ENCODE measurements at places on chromosomes 2 and 18.

GRCh38 chr18:11320986-11321385 lies 171.6 kb upstream of the PIEZO2 start:
- DNase-seq, result no peak

GRCh38 chr2:76274160-76274559 lies 563.4 kb upstream of the GCFC2 start:
- no peak for DNase-seq

- no peak for DNase-seq
Observed at GRCh38 chr2:84963692-84964405, 7.1 kb upstream of the KCMF1 start.

DNA sequence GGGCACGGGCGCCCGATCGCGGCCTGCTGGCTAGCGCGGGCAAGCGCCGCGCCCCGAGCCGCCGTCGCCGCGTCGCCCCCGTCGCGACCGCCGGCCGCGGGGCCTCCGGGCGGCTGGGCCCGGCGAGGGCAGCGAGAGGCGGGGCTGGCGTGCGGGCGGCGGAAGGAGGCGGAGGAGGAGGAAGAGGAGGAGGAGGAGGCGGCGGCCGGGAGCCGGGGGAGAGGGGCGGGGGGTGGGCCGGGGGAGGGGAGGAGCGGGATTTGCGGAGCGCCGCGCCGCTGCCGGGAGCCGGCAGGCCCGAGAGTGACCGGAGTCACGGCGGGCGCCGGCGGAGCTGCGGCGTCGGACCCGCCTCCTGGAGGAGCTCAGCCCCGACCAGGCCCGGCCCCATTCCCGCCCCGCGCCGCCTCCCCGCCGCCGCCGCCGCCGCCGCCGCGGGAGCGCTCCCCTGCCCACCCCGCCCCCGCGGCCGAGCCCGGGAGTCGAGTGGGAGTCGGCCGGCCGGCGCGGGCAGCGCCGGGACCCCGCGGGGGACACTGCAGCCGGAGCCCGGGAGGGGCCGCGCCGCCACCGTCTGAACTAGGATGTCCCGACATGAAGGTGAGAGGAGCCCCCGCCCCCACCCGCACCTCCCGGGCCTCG lies at the start of gene KCMF1:
Gene KCMF1, plus strand, starts transcription at position 294 of the 642 bp plus-strand sequence. Its CDS starts 291 bp downstream, at position 585.
- peak; percentile 64 for DNase-seq

GRCh38 chr2:97806738-97807618 lies 93.6 kb downstream of the ZAP70 start:
- DNase-seq, result peak; percentile 66

- DNase-seq, result no peak
Observed at GRCh38 chr2:68436270-68436669, 30.8 kb downstream of the FBXO48 start.

- DNase-seq, result no peak
Observed at GRCh38 chr2:133690780-133691179, 122.5 kb upstream of the NCKAP5 start.

- no peak for DNase-seq
Observed at GRCh38 chr18:76144844-76145243, 350.2 kb downstream of the ZNF516 start.

- DNase-seq, result no peak
Observed at GRCh38 chr2:1586923-1587840, 157.1 kb downstream of the PXDN start.

DNA sequence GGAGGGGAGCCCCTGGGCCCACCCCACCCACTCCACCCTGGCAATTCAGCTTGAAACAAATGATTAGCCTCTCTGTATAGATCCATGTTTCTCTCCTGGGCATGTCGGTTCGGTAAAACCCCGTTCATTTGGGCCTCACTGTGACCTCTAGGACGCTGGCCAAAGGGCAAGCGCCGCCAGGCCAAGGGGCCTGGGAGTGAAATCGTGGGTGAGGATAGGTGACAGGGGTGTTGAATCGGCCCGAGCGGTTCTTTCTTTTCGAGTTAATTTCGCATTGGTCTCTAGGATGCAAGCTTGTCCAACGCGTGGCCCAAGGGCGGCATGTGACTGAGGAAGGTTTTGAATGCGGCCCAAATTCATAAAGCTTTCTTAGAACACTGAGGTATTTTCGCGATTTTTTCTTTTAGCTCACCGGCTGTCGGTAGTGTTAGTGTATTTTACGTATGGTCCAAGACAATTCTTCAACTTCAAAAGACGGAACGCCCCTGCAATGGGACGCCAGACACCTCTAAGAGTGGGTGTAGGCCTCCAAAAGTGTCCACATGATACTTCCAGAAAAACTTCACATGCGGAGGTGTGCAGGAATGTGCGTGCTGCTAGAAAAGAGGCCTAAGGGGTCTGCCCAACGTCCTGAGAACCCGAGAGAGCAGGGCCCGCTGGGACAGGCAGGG lies 9.8 kb upstream of the ARID5A start:
- DNase-seq, result no peak

DNA sequence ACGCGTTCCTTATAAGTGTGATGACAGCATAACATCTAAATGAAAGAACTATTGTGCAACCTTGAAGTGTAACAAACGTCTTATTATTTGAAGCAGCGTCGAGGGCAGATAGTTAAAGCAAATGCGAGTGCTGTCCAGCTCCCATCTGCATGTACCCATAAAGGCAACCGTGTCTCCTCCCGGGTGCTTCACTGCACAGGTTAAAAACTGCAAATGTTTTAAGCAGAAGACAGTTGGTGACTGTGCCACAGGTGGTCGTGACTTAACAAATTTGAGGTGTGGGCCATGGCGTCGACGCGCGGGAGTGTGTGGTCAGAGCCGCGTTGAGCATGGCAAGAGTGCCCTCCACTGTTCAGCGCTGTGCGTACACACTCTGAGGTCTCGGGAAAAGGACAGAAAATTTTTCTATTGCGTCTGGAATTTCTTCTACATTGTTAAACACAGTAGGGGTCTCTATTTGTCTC lies 6.4 kb downstream of the SALL3 start:
- no peak for DNase-seq

- no peak for DNase-seq
Observed at GRCh38 chr2:36615222-36615621, 17.3 kb upstream of the FEZ2 start.

- no peak for DNase-seq
Observed at GRCh38 chr18:62773691-62774090, 58.4 kb downstream of the PHLPP1 start.

- no peak for DNase-seq
Observed at GRCh38 chr2:39432701-39433100, 4.4 kb downstream of the MAP4K3 start.

- DNase-seq, result no peak
Observed at GRCh38 chr2:160061944-160062291, 497 bp downstream of the PLA2R1 start.

- DNase-seq, result no peak
Observed at GRCh38 chr2:117055499-117056375, 758.8 kb upstream of the DDX18 start.

- no peak for DNase-seq
Observed at GRCh38 chr2:144834998-144835633, 315.2 kb upstream of the ZEB2 start.

DNA sequence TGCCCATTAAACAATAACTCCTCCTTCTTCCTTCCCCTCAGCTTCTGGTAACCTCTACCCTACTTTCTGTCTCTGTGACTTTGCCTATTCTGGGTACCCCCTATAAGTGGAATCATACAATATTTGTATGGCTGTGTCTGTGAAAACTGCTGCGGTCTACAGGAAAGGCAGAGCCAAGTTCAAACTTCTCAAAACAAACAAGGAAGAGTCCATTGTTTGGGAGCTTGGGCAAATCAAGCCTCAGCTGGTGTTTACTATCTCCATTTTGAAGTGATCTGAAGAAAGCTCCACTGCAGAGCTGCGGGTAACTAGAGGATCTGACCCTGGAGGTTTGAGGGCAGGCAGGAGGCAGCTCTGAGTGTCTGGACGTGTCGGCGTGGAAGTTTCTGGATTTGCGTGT lies 48.6 kb upstream of the DAPL1 start:
- no peak for DNase-seq

- DNase-seq, result no peak
Observed at GRCh38 chr2:100407073-100407472, 10.4 kb downstream of the CHST10 start.

DNA sequence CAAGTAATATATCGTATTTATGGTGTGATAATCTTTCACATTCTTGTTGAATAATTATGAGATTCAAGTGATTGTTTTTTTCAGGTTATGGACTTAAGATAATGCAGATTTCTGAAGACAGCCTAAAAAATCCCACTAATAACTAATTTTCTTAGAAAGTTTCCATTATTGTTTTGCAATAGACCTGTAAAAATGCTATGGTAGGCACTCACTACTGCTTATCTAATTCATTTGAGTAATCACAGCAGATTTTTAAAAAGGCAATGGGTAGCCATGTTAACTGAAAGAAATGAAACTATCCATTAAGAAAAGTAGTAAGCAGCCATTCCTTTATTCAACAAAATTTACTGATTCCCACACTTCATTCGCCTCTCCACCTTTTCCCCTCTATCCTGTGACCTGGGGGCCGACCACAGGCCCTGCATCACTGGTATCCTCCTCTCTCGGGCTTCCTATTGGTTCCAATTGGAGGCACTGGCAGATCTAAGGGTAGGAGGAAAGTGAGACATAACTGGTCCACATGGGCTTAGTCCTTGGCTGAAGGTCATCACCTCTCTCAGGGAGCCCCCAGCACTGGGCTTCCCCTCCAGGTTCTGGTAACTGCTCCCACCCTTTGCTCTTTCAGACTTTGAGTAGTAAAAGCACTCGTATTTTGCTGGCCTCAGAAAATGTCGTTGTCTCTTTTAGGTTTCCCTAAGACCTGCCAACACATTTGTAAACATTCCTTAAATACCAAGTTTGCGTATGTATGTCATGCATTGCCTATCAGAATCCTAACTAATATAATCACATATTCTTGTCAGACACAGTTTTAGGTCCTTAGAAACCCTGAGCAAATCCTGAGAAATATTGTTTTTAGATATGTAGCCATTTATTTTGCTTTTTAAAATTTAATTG lies 18.5 kb downstream of the RBMS1 start:
- DNase-seq, result no peak

- no peak for DNase-seq
Observed at GRCh38 chr2:168585700-168586099, 129.6 kb downstream of the CERS6 start.

GRCh38 chr2:158337018-158337417 lies 119.5 kb downstream of the CCDC148 start:
- no peak for DNase-seq
